ENCODE measurements at places on chromosomes 16 and 17.

DNA sequence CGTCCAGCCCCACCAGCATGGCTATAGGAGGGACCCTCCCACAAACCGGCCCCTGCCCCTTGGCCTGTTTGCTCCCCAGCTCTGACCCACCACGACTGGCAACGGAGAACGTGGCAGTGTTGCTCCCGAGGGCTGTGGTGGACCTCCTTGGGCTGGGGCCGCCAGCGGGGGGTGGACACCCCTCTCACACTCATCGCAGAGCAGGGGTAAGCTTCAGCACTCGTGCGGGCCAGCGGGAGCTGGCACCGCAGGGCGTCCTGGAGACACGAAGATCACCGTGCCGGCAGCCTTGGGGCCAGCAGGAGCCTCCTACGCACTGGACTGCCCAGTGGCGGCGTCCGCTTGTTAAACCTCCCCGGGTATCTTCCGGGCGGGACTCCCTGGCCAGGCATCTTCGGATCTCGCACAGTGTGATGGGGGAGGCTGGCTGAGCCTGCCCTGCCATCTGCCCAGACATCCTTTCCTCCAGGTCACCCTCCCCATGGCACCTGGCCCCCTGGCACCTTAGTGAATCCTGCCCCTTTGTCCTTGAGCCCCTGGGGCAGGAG, 53.5 kb downstream of the ABR start:
- no peak for DNase-seq

DNA sequence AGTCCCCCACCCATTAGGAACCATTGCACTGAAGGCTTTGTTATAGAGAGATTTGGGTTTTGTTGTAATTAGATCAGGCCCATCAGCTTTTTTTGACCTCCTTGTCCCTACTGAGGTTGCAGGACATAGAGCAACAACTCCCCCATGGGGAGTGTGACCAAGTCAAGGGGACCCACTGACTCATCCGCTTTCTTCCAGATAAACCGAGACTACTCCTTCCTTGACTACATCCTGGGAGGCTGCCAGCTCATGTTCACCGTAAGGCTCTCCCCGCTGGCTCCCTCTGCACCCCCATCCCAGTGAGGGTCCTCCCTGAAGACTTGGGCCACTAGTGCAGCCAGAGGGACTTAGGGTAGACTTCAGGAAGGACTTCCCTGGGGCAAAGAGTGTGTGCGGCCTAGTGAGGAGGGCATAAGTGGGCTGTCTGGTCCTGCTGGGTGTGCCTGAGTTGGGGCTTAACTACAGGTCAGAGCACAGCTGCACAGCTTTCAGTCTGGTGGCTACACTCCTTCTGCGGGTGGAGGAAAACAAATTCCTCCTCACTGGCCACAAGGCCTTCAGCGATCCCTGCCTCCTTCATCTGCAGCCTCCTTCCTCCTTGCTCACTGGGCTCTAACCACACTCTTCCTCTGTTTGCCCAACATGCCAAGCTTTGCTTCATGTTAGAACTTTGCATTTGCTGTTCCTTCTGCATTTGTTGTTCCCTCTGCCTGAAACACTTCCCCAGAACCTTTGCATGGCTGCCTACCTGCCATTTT, 31.0 kb downstream of the CPNE2 start:
- no peak for DNase-seq

DNA sequence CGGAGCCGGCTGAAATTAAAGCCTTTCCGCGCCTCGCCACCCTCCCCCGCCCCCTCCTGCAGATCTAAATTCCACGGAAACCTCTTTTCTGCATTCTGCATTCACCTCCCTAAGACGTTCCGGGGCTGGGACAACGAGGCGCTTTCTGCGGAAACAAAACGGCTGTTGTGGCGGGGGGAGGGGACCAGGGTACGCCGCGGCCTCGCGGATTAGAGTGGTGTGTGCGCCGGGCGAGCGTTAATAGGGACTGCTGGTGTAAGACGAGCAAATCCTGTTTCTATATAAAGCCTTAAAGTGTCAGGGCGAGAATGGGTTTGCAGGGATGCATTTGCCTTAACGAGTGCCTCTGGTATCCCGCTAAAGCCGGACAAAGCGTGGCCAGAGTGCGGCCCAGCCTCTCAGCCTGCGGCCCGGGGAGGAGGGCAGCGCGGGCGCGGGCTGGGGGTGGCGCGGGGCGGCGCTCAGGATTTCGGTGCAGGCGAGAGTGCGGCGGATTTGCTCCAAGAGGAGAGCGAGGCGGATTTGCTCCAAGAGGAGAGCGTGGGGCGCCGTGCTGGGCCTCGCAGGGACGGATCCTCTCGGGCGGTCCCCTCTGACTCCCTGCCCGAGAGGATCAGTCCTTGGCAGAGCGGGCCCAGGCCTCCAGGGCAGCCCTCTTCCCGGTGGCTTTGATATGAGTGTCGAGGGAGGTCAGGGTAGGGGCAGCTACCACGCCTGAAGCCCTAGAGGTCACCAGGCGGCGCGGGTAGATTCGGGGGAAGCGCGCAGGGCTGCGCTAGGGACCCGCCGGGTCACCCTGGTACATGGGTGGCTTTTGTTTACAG, 5.1 kb downstream of the BAHCC1 start:
- peak; percentile 89 for DNase-seq

DNA sequence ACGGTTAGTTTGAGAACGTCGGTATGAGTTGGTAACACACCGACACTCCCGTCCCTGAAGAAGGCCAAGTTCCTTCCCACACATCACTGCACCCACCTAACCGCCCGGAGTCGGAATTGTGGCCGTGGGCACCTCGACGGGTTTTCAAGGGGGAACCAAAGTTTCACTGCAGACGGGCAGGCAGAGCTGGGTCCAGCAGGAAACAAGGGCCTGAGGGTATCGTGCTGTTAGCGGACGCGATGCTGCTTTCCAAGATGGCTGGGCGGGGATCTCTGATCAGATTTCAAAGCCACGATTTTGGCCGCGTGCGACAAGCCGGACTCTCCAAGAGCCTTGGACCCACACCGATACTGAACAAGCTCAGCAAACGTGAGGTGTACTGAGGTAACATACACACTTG, 82.3 kb upstream of the DOC2B start:
- DNase-seq = no peak

DNA sequence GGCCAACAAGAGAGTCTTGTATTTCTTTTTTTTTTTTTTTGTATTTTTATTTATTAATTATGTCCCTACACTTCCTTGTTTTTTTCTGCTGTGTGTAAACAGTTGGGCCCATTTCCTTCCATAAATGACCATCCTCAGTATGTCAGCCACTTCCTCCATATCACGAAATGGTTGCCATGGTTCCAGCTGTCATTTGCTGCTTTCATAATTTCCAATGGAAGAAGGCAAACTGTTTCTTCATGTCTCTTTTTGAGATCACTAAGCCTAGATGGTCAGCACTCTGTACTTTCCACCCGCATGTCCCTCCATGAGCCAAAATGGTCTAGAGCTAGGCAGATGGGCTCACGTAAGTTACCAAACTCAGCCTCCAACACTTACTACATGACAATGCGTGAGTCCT, 133.5 kb upstream of the FOXF1 start:
- DNase-seq = no peak

- DNase-seq = no peak
Measured at GRCh38 chr17:57279432-57279831, 23.1 kb downstream of the MSI2 start.

DNA sequence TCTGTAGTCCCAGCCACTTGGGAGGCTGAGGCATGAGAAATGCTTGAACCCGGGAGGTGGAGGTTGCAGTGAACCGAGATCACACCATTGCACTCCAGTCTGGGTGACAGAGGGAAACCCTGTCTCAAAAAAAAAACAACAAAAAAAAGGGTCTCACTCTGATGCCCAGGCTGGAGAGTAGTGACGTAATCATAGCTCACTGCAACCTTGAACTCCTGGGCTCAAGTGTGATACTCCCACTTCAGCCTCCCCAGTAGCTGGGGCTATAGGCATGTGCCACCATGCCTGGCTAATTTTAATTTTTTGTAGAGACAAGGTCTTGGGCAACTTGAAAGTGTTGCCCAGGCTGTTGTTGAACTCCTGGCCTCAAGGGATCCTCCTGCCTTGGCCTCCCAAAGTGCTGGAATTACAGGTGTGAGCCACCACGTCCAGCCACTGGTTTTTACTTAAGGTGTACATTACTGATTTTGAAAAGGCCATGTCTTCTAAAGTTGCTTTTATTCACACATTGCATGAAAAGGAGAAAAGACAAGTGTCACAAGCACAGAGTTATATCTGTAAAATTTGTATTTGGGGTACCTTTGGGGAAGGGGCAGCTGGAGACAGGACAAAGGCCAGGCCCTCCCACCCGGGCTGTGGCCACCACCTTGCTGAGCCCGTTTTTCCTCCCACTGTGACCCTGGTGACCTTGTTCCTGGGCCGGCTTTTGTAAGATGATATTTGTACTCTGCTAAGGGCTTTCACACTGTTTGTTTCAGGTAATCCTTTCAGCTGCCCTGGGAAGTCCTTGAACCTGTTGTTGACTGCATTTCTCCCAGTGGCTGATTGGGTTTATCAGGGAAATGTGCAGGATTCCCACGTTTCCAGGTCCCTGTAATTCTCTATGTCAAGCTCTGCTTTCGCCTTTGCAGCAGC, 11.5 kb downstream of the GPT2 start:
- no peak for DNase-seq

- DNase-seq = no peak
Measured at GRCh38 chr17:2904135-2904534, 107.9 kb downstream of the RAP1GAP2 start.

DNA sequence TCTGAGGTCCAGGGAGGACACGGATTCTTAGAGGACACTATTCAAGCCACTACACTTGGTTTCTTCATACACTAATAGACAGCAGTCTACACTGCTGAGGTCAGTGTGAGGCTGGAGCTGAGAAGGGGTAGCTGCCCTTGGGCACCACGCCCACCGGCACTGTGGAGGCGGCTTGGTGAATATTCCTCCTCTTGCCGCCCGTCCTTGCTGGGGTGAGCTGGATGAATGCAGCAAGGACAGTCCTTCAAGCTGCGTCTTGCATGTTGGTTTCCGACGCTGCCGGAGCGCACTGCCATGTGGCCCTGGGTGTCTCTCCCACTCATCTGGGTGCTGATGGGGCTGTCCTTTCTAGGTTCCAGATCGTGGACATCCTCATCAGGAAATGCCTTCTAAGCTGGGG, 2.6 kb downstream of the ZNF205 start:
- peak; percentile 35 for DNase-seq

GRCh38 chr17:65163990-65164495, 26.9 kb downstream of the RGS9 start:
- DNase-seq = no peak

GRCh38 chr17:77581480-77581879, 377.0 kb upstream of the TNRC6C start:
- no peak for DNase-seq

GRCh38 chr17:74118504-74118903, 85.0 kb upstream of the RPL38 start:
- DNase-seq = peak; percentile 86

DNA sequence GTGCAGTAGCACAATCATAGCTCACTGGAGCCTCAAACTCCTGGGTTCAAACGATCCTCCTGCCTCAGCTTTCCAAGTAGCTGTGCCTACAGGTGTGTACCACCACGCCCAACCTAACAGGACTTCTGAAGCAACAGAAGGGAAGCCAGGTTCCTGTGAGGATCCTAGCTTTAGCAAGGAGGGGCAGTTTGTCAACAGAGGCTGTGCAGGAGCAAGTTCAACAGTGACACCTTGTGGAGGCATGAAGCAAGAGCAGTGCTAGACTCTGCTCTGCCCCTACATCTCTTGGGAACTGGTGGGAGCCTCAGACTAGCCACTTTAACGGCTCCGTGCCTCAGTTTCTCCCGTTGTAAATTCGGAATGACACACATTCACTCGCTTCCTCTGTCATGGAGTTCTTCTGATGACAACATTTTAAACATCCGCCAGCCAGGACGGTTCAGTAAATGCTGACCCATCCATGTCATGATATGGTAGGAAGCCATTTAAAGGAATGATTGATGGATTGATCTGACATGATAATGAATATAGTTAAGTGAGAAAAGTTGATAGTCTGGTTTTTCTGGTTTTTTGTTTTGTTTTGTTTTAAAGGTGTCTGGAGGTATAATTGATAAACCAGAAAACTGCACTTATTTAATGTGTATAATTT, 218.7 kb downstream of the MRTFB start:
- DNase-seq = peak; percentile 47

GRCh38 chr16:29809031-29809747, 2.8 kb upstream of the PRRT2 start:
- no peak for DNase-seq

DNA sequence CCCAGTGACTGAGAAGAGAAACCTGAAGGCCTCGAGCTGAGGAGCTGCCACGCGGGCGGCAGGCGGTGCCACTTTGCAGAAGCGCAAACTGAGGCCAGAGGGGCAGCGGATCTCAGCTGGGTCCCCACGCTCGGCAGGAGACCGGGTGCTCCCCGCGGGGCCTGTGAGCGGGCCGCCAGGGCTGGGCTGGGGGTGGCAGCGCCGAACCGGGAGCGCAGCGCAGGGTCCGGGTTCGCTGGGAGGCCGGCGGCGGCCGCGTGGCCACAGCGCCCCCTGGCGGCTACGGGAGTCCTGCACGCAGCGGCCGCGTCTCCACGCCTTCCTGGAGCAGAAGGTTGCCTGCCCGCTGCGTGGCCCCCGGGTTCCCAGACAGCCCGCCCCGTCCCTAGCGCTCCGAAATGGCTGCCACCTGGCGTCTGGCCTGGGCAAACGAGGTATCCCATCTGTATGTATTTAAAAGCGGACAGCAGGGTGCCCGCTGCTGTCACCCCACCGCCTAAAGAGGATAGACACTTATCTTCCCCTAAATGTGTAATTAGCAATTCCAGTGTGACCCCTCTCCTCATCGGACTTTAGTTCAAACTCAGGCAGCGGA, 96.1 kb upstream of the CDH5 start:
- peak; percentile 92 for DNase-seq

DNA sequence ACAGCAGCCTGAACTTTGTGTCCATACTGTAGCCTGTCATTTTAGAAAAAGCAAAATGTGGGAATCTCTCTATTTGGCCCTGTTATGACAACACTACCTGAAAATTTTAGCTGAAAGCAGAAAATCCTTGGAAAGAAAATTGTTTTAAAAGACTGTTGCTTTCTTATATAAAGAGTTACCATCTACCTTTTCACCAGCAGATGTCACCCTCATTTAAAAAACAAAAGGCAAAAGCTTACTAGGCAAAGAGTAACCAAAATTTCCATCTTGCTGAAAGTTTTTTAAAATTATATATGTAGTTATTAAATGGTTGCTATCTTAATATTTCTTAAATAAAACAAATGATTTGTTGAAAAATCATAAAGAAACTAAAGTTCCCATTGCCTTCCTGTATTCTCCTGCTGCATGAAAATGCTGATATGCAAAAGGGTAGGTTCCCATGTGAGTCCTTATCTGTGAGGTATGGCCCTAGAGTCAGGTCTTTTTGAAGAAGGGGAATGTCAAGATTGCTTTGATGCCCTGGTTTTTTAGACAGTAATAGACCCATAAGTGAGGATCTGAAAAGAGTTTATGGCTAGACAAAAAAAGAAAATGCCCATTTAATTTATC, 61.0 kb downstream of the TNRC6C start:
- no peak for DNase-seq

- no peak for DNase-seq
Measured at GRCh38 chr17:4326608-4327007, 39.9 kb downstream of the UBE2G1 start.

- no peak for DNase-seq
Measured at GRCh38 chr17:66549311-66549704, 246.9 kb downstream of the PRKCA start.

GRCh38 chr17:60934723-60935122, 257.1 kb downstream of the BCAS3 start:
- DNase-seq = no peak

All from ecto neural progenitor cell (in vitro differentiated cells).